ENCODE measurements at places on chromosomes 2 and 18. TPM values are rescaled to one million over a fixed set of nuclear protein-coding genes. Genes with fewer than 3 reads are reported as not detected.

- no peak overlapping the region for H3K27ac ChIP-seq
- H3K4me1 ChIP-seq = peaks cover 17% of the 10 kb centered on the region
- peaks cover 17% of the 10 kb centered on the region for H3K36me3 ChIP-seq
Observed at GRCh38 chr2:171889808-171890207, 4.2 kb downstream of the SLC25A12 start.

DNA sequence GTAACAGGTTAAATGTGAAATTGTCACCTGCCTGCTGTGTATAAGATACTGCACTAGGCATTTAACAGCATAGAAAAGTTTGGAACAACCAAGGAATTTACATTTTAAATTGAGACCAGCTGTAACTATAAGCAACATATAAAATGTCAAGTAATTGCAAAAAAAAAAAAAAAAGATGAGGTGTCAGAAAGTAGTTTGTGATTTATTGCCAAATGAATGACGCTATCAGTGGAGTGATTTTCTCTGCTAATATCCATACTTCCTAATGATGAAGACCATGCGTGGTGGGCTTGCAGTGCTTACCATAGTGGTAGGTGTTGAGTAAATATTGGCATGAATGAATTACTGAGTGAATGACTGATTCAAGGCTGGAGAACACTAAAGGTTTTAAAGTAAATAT, 73.3 kb downstream of the OSBPL6 start:
- DNase-seq = no peak
- H3K4me1 ChIP-seq = no peaks in the 10 kb centered on the region
- H3K36me3 ChIP-seq = no peaks in the 10 kb centered on the region
- no peak overlapping the region for H3K4me3 ChIP-seq
- no peak overlapping the region for H3K27ac ChIP-seq
- no peaks in the 10 kb centered on the region for H3K27me3 ChIP-seq

The SCYGR4 gene
- total RNA-seq = not detected

The SCN2A gene
- total RNA-seq = 0.07 TPM

GRCh38 chr2:50746526-50746925, 285.4 kb downstream of the NRXN1 start:
- no peaks in the 10 kb centered on the region for H3K36me3 ChIP-seq
- no peak overlapping the region for H3K27ac ChIP-seq
- H3K27me3 ChIP-seq = no peaks in the 10 kb centered on the region
- H3K4me3 ChIP-seq = no peak overlapping the region
